IPS DF 6.9 (cell line): ENCODE measurements at places on chromosomes 4 and X.

DNA sequence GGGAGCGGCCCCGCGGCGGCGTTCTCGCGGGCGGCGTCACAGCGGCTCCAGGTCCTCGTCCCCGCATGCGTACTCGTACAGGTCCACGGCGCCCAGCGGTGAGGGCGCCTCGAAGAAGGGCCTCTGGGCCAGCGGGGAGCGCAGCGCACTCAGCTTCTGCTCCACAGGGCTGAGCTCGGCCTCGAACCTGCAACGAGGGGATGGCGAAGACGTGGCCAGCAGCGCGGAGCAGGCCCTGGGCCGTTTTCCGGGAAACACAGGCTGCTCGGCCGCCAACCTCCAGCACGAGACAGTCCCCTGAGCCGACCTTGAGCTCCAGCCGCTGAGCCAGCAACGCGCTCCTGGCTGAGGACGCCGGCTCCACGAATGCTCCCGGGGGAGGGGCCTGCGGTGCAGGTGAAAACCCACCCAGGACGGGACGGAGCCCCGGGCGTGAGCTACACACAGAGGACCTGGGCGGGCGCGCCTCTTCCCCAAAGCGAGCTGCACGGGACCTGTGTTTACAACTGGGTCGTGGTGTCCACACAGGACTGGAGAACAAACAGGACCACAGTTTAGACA lies 15.8 kb upstream of the GTPBP6 start:
- DNase-seq: no peak

DNA sequence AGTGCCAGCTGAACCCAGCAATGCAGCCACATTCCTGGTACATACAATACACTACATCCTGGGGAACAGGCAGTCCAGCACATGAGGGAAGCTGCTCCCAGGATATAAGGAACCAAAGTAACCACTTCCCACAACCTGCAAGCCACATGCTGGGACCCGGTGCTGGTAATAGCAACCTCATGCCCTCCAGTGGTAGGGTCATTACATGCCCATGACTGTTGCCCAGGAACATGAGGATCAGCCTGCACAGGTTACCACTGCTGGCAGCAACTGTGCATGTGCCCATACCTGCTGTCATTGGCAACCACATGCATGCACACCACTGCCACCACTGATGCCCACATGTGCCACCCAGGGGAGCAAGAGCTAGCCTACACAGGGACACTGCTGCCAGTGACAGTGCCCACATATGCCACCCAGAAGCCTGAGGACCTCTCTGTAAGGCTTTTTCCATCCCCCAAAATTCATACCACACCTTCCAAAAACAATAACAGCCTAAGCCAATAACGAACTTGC lies 1982.5 kb downstream of the ARAP2 start:
- no peak for DNase-seq

GRCh38 chr4:158319880-158320279 lies 109.6 kb downstream of the TMEM144 start:
- no peak for DNase-seq

GRCh38 chrX:37995428-37995827 lies 10.9 kb upstream of the SYTL5 start:
- DNase-seq: no peak

GRCh38 chr4:129254126-129254525 lies 158.2 kb downstream of the C4orf33 start:
- no peak for DNase-seq

- no peak for DNase-seq
Observed at GRCh38 chr4:174086829-174087799, 196.4 kb downstream of the FBXO8 start.

DNA sequence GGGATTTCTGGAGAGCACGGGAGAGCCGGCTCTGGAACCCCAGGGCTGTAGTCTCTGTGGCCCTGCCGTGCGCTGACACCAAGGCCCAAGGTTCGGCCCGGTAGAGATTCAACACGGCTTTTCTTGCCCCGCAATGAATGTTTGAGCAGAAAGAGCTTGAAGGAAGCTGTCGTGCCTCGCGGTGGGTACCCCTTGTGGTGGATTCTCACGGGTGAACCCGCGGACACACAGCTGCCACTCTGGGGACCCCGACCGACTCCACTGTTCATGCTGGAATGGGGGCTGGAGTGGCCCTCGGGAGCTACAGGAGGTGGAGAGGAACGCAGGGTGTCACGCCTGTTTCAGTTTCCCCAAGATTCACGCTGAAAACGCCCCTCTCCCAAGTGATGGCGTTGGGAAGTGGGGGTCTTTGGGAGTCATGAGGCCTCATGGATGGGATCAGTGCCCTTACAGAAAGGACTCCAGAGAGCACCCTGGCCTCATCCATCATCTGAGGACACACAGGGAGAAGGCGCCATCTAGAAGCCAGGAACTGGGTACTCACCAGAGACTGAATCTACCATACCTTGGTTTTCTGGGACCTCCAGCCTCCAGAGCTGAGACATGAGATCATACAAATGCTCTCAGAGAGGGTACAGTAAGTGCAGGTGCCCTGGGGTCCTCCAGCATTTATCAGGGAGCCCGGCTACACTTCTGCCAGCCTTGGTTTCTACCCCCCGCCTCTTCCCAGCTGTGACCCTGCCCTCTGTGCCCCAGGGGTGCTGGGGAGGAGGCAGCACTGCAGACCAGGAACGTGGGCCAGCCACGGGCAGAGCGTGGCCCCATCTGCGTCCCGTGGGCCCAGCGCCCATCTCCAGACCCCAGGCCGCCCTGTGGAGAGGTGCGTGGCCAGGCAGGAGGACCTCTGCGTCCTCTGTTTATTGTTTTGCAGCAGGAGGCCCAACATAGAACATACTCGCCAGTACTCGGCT lies 6.4 kb downstream of the SLC25A6 start:
- no peak for DNase-seq

- no peak for DNase-seq
Observed at GRCh38 chrX:115898382-115899001, 272.1 kb upstream of the AGTR2 start.

DNA sequence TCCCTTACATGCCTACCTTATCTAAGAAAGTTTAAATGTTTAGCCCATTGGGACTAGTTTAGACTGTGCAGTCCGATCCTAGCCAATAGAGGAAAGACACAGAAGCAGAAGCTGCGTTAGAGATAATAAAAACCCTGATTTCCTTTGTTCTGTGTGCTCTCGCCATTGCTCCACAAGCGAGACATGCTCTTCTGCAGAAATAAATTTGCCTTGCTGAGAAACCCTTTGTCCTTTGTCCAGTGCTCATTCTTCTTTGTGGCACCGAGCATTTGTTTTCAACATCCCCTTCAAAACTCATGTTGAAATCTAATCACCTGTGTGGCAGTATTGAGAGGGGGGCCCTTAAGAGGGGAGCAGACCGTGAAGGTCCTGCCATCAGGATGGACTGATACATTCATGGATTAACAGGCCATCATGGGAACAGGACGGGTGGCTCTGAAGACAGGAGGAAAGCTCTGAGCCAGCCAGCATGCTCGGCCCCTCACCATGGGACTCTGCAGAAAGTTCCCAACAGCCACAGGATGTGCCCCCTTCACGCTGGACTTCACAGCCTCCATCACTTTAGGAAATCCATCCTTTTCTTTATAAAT lies 94.5 kb downstream of the ABLIM2 start:
- no peak for DNase-seq

DNA sequence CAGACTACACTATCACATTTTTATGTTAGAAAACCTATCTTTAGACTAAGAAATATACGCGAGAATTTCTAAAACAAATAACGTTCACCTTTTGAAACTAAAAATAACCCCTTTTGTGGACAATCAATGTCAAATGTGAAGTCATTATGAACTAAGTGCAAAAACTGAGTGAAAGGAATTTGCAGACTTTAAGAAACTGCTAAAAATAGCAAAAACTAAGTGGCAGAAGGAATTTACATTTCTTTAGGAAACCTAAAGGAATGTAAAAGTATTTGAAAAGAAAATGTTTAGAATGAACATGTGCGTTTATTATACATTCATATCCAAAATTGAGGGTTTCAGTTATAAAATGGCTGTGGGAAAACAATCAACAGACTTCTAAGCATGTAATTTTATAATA lies 58.3 kb downstream of the VEGFC start:
- no peak for DNase-seq

DNA sequence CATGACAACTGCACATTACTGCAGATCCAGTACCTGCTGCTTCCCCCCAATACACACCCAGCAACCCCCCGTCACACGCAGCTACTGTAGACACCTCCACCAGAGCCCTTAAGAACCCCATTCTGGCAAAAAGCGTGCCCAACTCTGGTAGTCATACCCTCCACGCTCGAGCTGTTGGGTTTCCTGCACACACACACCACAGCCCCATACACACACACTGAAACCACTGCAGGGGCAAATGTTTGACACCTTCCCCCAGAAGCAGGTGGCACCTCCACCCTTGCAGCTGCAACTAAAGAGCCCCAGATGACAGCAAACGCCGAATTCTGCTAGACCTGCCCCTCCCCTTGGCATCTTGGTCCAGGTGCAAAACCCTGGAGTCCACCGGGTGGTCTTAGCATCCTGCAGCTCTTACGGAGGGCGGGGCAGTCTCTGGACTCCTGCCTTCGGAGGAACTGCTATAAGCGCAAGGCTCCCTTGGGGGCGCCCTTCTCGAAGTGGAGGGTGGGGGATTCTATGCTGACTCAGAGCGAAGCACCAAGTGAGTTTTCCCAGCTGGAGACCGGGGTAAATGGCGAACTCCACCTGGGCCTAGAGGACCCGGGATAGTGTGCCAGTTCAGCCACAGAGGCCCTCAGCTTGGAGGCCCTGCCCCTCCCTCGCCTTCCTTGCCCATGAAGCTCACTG lies 1.5 kb downstream of the FRMPD3 start:
- DNase-seq: no peak

- no peak for DNase-seq
Observed at GRCh38 chr4:184265546-184266351, 48.1 kb upstream of the ENPP6 start.

DNA sequence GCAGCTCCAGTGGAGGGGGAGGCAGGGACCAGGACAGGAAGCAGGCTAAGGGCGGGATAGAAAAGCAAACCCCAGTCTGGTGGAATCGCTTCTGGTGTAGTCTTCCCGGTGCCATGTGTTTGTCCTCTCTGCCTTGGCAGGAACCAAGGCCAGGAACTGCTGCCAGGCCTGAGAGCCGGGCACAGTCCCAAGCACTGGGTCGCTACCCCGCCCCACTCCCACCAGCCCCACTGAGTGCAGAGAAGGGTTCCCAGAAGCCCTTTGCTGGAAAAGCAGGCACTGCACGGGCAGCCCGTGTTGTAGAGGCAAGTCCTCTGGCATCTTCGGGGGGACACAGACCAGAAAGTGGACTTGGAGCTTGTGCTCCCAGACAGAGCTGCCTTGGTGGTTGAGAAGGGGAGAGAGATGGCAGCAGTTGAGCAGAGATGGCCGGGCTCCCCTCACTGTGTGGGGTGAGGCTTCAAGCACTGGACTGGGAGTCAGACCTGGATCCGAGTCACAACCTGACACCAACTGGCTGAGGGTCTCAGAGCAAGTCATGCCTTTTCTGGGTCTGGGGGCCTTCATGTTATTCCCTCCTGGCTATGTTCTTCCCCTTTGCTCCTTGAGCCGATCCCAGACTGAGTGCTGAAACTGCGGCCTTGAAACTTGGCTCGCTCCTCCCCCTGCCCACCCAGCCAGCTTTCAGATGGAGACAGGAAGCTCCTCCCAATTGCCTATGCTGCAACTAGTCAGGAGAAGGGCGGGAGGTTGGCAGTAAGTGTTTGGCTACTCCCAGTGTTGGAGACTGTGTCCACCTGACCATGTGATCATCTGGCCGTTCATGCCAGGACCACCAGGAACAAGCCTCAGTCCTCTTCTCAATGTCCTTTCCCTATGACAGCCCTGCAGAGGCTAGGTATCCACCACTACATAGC lies 59.7 kb upstream of the MTM1 start:
- no peak for DNase-seq

DNA sequence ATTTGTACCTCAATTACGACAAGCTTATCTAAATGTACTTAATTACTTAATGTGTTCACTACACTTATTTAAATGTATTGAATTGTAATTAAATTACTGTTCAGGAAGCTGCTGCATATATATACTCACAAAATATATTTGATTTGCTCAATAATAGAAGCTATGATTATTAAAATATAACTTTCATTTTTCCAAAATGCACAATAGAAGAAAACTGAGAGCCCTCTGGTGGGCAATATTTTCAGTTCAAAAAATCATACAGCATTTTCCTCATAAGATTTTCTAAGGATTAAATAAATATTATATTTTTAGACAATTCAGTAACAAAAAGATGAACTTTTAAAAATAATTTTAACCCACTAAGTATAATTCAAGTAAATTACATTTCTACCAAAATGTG lies 217.3 kb downstream of the DKK2 start:
- DNase-seq: no peak

DNA sequence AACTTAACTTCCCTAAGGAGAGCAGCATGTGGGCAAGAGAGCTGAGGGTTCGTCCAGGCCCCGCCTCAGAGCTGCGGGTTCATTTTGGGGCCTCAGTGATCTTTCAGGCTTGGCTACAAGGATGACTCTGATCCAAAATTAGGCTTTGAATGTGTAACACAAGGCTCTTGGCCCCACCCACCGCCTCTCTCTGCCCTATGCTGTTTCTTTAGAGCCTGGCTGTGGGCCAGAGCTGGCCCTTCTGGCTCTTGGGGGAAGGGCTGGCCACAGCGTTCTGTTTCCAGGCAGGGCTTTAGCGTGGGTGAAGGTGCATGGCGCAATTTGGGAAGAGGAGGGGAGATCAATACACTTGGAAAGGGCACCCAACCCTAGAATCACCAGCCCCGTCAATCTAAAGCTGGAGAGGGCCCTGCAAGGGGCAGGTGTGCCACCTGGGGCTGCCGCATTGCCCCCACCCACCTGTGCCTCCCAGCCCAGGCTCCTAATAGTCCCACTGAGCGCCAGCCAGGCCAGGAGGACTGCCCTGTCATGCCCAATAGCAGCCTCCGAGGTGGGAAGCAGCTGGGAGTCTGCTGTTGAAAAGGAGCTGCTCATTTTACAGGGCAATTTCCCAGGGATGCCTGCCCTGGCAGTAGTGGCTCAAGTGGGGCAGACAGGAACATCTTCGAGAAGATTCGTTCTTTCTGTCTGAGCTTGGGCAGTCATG lies 84.5 kb upstream of the MAML3 start:
- no peak for DNase-seq

GRCh38 chrX:10341309-10341708 lies 184.5 kb downstream of the CLCN4 start:
- DNase-seq: no peak

- no peak for DNase-seq
Observed at GRCh38 chr4:56611501-56611900, 69.6 kb downstream of the HOPX start.

DNA sequence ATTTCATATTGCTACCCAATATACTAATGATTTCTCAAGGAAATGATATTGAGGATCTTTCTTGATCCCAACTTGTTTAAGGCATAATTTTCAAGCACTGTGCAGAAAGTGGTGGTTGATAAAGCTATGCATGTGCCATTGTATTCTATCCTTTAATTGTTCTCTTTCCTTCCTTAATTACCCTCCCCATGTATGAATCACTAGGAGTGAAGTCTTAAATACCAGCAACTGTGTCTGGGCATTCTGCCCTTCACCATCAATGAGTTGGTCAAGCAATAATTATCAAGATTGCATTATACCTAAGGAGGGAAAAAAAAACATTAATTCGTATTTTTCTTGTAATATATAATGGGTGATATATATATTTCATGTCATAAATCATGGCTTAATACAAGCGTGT lies 111.8 kb upstream of the FRMPD4 start:
- no peak for DNase-seq
